Activated CD4-positive, alpha-beta T cell treated with anti-CD3 and anti-CD28 coated beads, Interleukin-2, amount 10 ng/mL, durations not matched to agents 24 days and 14 days (primary cell): ENCODE measurements at places on chromosomes 1 and 21. TPM values are rescaled to one million over a fixed set of nuclear protein-coding genes. Genes with fewer than 3 reads are reported as not detected.

Gene AGL
- 12.9 and 13.7 TPM in 2 replicates for total RNA-seq

Gene NID1
- 0.57 and 0.61 TPM in 2 replicates for total RNA-seq

Gene KIRREL1
- total RNA-seq = 0.02 TPM in 1 of 2 replicates, not detected in the other

Gene SPOCD1
- not detected in 2 replicates for total RNA-seq
